Stimulated activated CD8-positive, alpha-beta memory T cell treated with anti-CD3 and anti-CD28 coated beads, Interleukin-15, amount 100 ng/mL, for 24 hours (primary cell): ENCODE measurements at places on chromosomes 2 and 18.

DNA sequence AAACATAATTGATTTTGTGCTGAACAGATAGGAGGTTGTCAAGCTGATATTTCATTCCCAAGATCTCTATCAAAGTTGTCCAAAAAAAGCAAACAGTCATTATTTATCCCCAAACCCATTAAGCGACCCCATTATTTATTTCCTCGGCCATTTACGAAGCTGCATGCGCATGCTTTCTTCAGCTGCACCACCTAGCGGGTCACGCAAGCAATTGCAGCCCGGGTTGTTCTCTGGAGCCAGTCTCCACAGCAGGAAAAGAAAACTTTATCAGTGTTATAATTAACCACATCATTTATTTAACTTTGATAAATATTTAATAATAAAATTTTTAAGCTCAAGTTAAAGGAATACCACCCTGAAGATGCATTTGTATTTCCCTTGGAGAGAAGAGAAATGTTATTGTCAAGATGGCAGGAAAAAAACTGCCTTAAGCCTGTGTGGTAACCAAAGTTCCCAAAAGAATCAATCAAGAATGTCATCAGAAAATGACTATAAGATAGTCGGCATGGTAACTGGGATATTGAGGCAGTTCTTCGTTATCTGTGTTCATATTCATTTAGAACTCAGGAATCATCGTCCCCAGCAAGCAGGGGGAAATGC lies 304.7 kb downstream of the FBXO15 start:
- DNase-seq, result peak; percentile 1

DNA sequence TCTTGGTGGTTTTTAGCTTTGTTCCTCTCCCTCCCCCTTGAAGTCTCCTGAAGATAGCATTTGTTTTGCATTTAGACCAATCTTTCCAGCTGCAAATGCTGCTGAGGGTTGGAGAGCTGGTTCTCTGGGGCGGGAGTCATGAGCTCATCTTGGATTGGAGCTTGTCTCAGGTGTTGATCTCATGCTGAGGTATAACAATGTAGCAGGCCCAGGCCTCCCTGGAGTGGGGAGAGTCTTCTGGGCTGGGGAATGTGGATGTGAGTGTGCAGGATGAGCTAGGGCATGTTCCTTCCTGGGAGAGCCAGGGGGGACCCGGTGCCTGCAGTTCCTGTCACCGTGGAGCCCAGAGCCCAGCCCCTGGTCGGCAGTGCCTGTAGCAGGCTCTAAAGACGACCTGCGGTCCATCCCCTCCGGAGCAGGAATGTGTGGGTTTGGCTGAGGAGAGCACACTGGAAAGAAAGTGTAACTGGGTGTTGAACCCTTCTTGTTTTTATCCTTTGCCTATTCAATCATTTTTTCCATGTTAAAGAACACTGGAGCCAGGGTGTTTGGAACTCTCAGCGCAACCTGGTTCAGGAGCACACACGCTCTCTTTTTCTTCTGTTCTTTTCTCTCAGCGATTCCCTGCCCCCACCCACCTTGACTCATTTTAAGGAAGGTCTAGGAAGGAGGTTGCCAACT lies 2.7 kb downstream of the ZNF532 start:
- DNase-seq, result no peak

- DNase-seq, result no peak
Observed at GRCh38 chr2:2057125-2057721, 273.9 kb downstream of the MYT1L start.

- no peak for DNase-seq
Observed at GRCh38 chr18:80022613-80023012, 11.6 kb upstream of the RBFA start.

GRCh38 chr2:23617811-23618215 lies 232.8 kb downstream of the KLHL29 start:
- no peak for DNase-seq

- DNase-seq, result no peak
Observed at GRCh38 chr2:226023383-226023782, 623.9 kb downstream of the NYAP2 start.

DNA sequence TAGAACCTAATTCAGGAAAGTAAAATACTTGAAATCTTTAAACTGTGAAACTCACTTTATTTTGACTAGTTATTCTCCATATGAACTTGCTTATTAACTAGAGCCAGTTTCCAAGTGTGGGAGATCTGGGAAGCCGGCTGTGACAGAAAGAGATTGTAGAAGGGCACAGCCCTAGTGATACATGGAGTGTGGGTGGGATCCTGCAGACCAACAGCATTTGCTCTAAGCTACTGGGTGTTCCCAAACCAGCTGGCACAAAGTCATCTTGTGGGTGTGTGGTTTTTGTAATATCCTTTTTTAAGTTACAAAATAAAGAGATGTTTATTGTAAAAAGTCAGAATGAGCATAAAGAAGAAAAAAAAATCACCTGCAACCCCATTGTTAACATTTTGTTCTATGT lies 3.4 kb downstream of the DUSP19 start:
- no peak for DNase-seq

DNA sequence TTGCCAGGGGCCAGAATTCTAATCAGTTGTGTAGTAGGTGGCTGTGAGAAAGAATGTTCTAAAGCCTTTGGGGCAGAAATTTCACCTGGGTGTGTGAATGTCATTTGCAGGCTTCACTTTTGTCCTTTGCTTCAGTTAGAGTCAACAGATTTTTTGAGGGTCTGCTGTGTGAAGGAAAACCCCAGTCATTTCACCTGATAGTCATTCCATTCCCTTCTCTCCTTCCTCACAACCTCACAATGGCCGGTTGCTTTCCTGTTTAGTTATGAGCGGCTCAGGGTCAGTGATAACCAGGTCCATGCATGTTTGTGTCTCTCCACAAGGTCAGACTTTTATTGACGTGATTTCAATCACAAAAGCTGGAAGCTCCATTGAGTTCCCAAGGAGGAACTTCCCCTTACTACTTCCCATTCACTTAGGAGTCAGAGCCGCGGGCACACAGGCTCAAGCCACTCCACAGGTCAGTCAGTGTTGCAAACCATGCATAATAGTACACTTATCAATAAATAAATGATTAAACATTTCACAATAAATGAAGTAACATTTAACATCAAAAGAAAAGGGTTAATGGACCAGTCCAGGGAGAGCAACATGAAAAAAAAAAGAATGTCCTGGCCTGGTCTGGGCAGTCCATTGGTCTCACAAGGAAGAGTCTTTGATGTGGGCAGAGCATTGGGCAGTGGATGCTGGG lies 74.3 kb downstream of the NPAS2 start:
- no peak for DNase-seq

- DNase-seq, result no peak
Observed at GRCh38 chr2:176114930-176115625, 1.5 kb upstream of the HOXD10 start.
